ENCODE measurements at places on chromosomes 2 and 18. TPM values are rescaled to one million over a fixed set of nuclear protein-coding genes. Genes with fewer than 3 reads are reported as not detected.

- no peak for DNase-seq
Measured at GRCh38 chr2:77839102-77839501, 316.9 kb upstream of the LRRTM4 start.

DNA sequence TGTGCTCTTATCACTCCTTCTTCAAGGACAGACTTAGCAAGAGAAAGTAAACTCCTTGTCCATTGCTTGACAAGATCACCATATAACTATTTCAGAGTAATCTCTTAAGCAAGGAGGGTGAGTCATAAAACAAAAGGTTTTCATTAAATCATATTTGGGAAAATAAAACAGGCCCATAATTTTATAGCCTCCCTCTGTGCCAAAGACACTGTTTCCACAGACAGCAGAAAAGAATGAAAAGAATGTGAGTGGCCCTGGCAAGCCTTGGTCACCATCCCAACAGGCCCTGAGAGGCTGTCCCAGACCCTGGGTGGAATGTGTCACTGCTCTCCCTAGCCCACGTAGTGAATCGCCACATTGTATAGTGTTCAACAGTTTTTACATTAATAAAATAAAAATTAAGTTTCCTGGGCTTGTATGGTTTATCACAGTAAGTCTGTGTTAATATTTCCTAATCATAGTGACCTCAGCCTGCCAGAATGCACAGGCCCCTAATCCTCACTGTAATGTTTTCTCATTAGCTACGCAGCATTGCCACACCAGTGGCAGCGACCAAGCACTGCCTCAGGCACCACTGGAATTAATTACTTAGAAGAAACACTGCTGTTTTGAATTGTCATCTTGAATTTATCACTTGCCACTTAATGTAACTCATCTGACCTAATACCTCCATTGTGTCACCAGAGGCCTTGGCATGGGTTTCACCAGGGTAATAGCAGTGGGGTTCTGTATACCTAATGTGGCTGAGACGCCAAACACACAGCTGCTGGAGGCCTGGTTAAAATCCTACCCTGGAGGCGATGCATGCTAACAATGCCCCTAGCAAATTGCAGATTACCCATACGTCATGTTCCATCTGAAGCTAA, 401.9 kb downstream of the LNPK start:
- no peak for DNase-seq

DNA sequence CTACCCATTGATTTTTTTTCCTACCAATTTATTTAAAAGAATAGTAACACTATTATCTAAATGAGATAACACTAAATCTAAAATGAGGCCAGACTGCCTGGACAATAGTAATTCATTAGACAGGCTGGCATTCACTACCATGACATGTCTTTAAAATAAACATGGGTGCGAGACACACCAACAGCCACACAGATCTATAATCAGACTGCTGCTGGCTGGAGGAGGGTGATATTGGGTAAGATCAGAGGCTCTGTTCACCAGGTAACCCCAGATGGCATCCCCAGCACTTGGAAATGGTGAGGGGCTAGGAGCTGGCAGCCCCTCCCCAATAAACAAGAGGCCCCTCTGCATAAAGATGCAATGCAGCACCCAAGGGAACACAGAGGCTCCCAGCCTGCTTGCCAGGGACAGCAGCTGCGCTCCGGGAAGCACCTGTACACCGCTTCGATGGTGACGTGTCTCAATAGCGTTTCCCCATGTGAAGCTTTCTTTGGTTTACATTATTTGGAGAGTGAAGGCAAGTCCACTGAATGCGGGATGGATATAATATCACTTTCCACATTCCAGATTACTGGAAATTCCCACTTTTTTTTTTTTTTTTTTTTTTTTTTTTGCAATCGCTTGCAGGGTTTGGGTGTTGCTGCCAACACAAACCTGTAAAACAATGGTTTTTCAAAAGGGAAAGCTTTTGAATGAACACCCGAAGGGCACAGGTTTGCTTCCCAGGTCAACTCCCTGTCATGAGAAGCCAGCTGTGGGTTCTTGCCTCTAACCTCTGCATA, 159.0 kb downstream of the ZNF516 start:
- DNase-seq = no peak

- no peak for DNase-seq
Measured at GRCh38 chr2:222526480-222527277, 102.3 kb downstream of the SGPP2 start.

- DNase-seq = no peak
Measured at GRCh38 chr2:64945973-64946768, 43.0 kb upstream of the SLC1A4 start.

GRCh38 chr18:55014095-55014494, 54.8 kb upstream of the CCDC68 start:
- DNase-seq = no peak

GRCh38 chr2:237996021-237996593, 29.3 kb downstream of the UBE2F start:
- DNase-seq = no peak

GRCh38 chr2:233006648-233007047, 6.4 kb downstream of the NGEF start:
- DNase-seq = no peak

DNA sequence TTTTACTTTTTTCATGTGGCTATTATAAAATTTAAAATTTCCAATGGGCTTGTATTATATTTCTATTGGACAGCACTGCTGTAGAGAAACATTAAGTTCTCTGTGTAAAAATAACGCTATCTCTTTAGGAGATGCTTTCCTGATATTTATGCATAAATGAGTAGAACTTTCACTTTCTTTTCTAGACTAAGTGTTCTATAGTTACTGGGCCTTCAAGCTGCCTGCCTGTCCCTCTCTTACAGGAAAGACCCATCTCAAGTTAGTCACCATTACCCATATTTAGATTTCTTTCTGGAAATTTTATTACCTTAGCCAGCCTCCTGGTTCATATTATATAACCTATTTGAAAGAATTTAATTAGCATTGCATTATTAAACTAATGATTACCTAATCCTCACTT, 4.8 kb downstream of the ITGA4 start:
- DNase-seq = no peak

DNA sequence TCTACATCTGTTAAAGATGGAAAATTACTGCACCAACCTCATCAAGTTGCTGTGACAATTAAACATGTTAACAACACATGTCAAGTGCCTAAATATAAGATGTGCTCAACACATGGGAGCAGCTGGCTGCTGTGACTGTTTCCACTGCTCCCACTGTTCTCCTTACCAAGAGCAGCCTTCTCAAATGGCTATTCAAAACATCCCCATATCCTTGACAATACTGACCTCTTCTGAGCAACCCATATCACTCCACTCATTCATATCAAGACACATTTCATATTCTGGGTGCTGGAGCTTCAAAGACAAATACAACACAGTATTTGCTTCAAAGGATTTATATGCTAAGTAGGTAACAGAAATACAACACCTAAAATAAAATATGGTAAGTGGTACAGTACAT, 60.3 kb downstream of the PIAS2 start:
- no peak for DNase-seq

- no peak for DNase-seq
Measured at GRCh38 chr2:196399722-196400691, 228.6 kb upstream of the STK17B start.

GRCh38 chr2:88709181-88709631, 17.7 kb downstream of the RPIA start:
- no peak for DNase-seq

GRCh38 chr2:127654084-127654837, 8.3 kb downstream of the GPR17 start:
- DNase-seq = no peak

GRCh38 chr2:168593713-168594112, 137.6 kb downstream of the CERS6 start:
- no peak for DNase-seq

- no peak for DNase-seq
Measured at GRCh38 chr2:177241711-177242120, 22.8 kb downstream of the NFE2L2 start.

DNA sequence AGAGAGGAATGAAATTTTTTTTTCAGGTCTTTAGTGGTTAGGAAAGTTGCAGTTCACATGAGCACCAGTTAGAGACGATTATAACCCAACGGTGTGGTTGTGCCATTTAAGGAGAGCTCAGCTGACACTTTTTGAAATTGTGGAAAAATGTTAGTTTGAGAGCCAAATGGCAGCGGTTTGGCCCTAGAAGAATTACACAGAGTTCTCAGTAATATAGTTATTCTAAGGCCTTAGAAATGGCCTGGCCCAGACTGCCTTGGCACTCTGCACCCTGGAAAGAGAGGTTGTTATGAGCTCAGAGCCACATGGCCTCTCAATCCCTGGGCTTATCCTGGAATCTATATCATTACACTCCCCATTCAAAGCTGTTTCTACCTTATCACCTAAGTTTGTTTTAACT, 117.4 kb downstream of the RHBDD1 start:
- DNase-seq = no peak

- DNase-seq = no peak
Measured at GRCh38 chr2:58501371-58502160, 260.4 kb upstream of the FANCL start.

DNA sequence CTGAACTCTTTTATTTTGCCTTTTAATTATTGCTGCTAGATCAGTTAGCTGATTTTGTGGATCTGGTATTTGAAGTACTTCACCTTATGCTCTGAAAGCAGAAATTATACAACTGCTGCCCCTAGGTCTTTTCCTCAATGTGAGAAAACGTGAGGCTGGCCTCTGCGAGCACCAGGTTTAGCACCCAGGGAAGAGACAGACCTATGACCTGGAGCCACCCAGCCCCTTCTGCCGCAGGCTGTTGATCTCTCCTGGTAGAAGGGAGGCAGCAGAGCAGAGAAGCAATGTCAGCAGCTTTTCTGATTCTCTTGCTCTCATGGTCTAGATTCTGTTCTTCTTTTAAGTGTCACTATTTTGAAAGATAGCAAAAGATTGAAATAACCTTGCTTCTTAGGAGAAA, 19.9 kb downstream of the TRAPPC12 start:
- DNase-seq = no peak

- DNase-seq = no peak
Measured at GRCh38 chr2:110198016-110198415, 6.8 kb downstream of the NPHP1 start.

Gene NTSR2
- not detected for total RNA-seq

Gene MC2R
- total RNA-seq = not detected

Gene C2orf66
- total RNA-seq = not detected

Gene C2orf80
- 0.39 TPM for total RNA-seq

Gene ZCCHC2
- 16.7 TPM for total RNA-seq

Gene TBR1
- total RNA-seq = not detected

Gene FANCL
- 38.8 TPM for total RNA-seq

Gene IMPACT
- total RNA-seq = 48.3 TPM

Gene LAMA3
- total RNA-seq = 0.50 TPM

Gene PGAP1
- total RNA-seq = 25.2 TPM

Gene FOXD4L1
- 0.09 TPM for total RNA-seq

Measured in WTC11 (cell line).